RPMI8226 (cell line): ENCODE measurements at places on chromosomes 3 and 15.
A peak's percentile ranks its signal among the peaks of the same experiment; 100 is the strongest.

- peak; percentile 92 for DNase-seq
Measured at GRCh38 chr15:99137111-99137546, 32.2 kb downstream of the SYNM start.

DNA sequence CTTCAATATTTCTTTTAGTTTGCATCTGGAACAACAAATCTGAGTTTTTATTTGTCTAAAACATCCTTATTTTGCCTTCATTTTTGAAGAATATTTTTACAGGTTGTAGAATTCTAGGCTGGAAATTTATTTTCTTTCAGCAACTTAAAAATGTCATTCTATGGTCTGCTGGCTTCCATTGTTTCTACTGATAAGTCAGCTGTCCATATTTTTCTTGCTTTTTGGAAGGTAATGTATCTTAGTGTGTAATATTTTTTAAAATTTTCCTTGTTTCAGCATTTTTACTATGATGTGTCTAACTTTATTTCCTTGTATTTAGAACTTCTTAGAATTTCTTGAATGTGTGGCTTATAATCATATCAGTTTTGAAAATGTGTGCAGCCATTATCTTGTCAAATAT, 37.0 kb downstream of the SEMA6D start:
- no peak for DNase-seq

- DNase-seq: no peak
Measured at GRCh38 chr3:67064105-67064504, 66.0 kb downstream of the KBTBD8 start.

GRCh38 chr15:101296418-101297405, 1.7 kb upstream of the SNRPA1 start:
- DNase-seq: no peak

DNA sequence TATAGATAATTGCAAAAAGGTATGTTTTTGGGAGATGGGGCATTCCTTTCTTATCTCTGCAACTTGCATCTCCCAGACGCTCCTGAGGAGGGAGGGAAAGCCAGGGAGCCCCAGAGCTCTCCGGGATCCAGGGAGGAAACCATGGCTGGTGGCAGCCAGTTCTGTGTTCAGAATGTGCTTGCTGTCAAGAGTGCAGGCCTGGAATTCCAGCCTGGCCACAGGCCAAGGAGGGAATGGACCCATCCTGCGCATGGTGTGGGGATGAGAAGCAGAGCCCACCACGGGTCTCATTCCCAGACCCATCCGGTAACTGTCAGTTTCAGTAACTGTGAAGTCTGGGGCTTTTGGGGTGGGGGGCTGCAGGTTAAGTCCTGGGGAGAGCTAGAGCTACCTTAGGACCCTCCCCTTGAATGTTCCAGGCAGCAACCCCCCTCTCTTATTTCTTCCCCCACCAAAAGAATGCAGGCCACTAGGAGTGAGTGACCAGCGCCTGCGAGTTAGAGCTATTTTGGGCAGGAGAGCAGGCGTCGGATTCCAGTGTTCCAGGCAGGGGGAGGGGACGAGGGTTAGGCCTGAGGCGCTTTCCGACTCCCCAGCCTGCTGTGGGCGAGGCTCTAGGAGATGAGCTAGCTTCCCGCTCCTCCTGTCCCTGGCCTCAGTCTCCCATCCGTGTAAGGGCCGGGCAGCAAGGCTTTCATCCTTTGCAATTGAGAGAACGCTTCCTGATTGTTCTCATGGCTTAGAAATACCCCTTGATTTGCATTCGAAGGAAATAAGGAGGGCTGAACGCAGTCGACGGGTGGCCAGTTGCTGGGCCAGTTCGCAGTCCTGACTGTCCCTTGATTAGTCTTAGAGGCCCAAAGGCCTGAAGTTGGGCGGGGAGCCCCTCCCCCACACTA, 781 bp upstream of the DAG1 start:
- no peak for DNase-seq

DNA sequence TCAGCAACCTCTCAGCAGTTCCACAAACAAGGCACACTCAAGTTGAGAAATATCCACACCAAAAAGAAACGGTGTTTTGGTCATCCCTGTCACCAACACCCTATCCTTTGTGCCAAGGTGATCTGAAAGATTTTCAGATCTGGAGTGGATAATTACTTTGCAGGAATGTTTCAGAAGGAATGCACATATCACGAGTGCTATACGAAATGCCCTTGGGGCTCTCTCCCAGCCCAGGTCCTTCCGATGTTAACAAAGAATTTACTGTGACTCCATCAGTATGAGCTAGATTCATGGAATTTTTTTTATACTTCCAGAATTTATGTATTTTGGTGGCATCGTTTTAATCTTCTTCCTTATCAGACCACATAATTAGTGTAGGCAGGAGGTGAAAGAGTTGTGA, 105.0 kb downstream of the GRM7 start:
- no peak for DNase-seq

DNA sequence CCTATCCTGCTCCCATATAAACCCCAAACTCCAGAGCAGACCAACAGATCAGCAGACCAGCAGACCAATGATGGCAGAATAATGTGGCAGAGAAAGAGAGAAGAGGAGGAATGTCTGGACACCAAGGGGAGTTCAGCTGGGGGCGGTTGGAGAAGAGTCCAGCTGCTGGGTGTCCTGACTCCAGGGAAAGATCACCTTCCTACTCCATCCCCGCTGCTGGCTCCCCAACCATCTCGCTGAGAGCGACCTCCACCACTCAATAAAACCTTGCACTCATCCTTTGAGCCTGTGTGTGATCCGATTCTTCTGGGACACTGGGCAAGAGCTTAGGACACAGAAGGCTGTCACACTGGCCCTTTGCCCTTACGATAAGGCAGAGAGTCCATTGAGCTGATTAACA, 12.8 kb upstream of the PLAAT1 start:
- DNase-seq: no peak

DNA sequence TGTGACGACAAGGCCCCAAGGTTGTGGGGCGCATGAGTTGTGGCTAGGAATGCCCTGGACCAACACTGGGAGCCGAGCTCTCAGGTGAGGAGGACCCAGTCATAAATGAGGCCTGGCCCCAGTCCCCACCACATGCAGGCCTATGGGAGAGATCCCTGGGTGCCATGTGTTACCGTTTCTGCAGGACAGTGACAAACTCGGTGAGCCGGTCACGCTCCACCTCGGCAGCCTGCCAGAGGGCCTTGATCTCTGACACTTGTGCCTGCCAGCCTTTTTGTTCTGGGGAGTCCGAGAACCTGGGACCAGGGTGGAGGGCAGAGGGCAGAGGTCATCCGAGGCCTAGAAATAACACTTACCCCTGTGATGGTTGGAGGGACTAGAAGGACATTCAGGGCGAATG, 27.7 kb upstream of the HHATL start:
- no peak for DNase-seq

- DNase-seq: no peak
Measured at GRCh38 chr3:150697646-150698045, 6.1 kb downstream of the ERICH6 start.

DNA sequence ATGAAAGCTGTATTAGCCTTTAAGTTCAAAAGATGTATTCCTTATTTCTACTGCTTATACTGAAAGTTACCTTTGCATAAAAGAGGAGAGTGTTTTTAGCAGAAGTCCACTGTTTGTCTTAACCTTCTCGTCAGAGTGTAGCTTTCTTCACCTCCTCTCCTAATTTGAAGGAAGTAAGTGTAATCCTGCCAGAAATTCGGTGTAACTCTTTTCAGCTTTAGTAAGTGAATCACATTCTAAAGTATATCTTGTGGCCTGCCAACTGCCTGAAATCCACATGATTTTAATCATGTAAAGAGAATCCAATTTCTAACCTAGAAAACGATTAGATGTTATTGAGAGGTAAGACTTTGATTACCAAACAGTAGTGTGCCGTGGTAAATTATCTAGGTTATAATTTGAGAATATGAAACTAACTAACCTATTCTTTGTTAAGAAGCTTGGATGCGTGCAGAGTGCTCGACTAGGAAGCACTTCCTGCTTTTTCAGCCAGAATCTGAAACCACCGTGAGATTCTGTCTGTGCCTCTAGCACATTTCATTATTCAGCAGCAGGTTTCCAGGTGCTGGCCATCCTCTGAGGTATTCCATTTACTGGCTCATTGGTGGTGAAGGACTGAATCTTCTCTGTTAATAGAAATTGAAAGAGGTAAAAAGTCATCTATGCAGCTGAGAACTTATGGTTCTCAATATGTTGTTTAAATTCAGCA, 7.5 kb downstream of the GYG1 start:
- peak; percentile 84 for DNase-seq

GRCh38 chr3:54950391-54951003, 22.6 kb upstream of the LRTM1 start:
- DNase-seq: no peak

- no peak for DNase-seq
Measured at GRCh38 chr3:55205990-55206389, 278.1 kb upstream of the LRTM1 start.

DNA sequence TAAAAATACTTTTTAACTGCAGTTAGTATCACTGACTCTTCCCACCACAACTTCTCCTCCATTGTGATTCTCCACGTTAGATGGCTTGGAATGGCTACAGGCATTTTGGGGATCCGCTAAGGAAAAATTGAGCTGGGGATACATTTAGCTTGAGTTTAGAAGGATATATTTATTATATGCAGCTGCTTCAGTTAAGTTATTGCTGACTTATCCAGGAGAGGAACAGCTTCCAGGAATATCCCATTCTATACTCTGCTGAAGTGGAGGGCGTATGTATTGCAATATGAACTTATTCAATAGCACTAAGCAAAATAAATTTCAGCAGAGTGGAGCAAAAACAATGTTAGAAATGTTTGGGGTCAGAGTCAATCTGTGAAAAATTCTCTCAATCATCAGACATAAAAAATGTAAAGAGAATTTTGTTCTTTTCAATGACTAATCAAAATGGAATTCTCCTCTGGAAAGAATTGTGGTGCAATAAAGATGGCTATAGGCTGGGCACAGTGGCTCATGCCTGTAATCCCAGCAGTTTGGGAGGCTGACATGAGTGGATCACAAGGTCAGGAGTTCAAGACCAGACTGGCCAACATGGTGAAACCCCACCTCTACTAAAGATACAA, 84.7 kb downstream of the NCEH1 start:
- no peak for DNase-seq

DNA sequence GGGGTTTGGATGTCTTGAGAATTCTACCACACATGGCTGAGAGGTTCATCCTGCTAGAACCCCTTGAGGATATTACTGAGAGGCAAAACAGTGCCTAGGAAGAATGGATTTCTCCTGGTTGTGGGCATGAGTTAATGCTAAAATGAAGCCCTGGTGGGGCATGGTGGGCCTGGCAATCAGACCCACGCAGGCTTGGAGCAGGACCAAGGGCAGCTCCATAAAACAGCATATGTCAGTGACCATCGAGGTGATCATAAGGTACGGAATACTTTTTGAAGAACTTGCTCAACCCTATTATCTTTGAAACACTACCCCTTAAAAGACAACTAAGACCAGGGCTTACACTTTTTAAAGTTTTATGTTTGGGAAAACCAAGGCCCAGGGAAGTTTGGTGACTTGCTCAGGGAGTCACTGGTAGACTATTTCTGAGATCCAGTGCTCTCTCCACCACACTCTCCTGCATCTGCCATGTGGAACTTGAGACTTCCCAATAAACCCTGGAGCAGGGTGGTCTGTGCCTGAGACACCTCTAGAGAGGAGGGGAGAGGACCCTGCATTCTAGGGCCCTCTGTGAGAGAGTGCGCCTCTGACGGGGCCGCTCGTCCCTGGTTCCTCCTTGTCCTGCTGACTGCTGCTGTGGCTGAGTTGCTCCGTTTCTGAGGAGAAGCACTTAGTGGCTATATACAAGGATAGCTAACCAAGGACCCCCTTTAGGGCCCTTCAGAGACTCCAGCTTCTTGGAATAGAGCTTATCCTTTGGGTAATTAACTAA, 28.0 kb upstream of the TIMP4 start:
- DNase-seq: no peak

DNA sequence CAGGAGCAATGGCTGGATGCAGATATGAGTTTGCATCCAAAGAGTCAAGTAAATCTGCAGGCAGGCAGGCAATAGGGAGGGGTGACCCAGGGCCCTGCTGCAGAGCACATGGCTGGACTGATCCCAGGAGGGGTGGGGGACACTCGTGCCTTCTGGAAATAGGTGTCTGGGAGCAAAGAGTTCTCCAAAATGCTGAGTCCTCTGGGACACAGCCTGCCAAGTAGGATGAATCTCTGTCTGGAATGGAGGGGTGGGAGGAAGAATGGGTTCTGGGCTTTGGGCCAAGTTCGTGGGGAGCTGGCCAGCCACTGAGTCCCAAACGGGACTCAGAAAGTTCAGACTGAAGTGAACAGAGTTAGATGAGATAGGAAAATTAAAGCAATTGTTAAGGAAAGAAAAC, 214.5 kb downstream of the MTHFS start:
- DNase-seq: no peak

- no peak for DNase-seq
Measured at GRCh38 chr15:49060710-49061495, 14.7 kb upstream of the SECISBP2L start.

DNA sequence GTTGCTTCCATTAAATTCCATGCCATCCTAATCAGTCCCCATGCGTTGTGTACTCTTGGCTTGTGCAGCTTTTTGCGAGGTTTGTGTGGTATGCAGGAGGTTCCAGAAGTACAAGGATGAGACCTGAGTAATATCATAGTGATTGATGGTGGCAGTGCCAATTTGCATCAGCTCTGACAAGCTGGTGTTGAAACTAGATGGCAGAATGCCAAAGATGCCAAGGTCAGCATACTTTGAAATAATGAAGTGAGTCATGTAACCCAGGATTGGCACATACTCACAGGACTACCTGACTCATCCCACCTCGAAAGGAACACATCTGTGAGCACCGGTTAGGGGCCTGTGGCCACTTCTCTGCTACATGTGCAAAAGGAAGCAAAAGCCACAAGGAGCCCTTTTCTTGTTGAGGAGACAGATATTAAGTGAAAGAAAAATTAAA, 14.3 kb downstream of the KAT2B start:
- peak; percentile 96 for DNase-seq

- DNase-seq: no peak
Measured at GRCh38 chr3:126155819-126156218, 24.6 kb downstream of the ALDH1L1 start.

DNA sequence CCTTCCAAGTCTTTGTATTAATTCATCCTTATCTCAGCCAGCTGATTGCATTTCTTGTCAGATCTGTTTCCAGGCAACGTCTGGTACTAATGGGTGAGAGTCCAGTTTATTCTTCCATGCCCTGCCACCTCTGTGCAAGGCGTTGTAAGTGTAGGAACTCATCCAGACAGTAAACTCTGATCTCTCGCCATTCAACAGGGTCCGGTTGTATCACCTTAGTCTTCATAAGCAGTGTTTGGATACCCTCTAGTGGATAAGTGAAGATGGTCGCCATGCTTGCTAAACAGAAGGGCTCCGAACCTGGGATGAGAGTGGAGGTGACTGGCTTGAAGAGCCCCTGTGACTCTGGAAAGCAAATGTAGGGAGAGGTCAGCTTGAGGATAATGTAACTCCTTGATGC, 51.6 kb upstream of the CMTM7 start:
- DNase-seq: peak; percentile 20

GRCh38 chr15:95912280-95912625, 418.2 kb upstream of the NR2F2 start:
- DNase-seq: no peak
